ENCODE measurements at places on chromosomes 4 and X. TPM values are rescaled to one million over a fixed set of nuclear protein-coding genes. Genes with fewer than 3 reads are reported as not detected.

DNA sequence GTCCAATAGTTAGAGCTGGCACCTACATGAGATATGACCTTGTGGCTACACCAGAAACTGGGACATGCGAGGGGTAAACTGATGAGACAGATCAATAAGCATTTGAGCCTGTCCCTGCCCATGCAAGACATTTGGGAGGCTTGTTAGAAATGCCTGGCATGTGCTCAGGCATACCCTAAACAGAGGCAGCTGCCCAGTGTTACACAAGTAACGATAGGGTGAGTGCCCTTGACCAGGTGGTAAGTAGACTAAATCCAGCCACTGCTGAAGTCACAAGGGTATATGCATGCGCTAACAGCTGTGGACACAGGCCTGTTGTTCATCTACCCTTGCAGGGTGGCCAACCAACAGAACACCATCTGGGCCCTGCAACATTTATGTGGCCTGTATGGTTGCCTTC, 56.1 kb upstream of the CCDC149 start:
- H3K36me3 ChIP-seq, result no peaks in the 10 kb centered on the region
- no peak overlapping the region for H3K4me3 ChIP-seq
- H3K27me3 ChIP-seq, result no peaks in the 10 kb centered on the region
- no peaks in the 10 kb centered on the region for H3K4me1 ChIP-seq
- H3K27ac ChIP-seq, result no peak overlapping the region

DNA sequence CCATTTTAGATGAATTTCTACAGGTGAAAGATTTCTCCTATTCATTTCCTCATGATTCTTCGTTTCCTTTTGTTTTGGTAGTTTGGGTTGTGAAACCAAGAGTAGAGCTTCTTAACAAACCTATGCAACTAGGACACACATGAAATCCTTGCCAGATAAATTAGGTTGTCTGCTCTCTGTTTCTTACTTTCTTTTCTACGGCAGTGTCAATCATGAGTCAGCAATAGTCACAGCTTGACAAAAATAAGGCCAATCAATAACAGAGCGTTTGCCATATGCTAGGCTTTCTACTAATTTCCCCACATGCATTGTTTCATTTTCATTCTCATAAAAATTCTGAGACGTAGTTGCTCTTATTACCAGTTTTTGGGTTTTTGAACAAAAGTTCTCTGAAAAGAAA, 20.3 kb downstream of the CLRN2 start:
- H3K36me3 ChIP-seq, result no peaks in the 10 kb centered on the region
- no peaks in the 10 kb centered on the region for H3K27me3 ChIP-seq
- no peaks in the 10 kb centered on the region for H3K4me1 ChIP-seq
- DNase-seq, result no peak

The CSN1S1 gene
- total RNA-seq, result not detected

- no peaks in the 10 kb centered on the region for H3K27me3 ChIP-seq
- no peak overlapping the region for H3K4me3 ChIP-seq
- DNase-seq, result no peak
Observed at GRCh38 chrX:123447506-123447905, 263.4 kb downstream of the GRIA3 start.

DNA sequence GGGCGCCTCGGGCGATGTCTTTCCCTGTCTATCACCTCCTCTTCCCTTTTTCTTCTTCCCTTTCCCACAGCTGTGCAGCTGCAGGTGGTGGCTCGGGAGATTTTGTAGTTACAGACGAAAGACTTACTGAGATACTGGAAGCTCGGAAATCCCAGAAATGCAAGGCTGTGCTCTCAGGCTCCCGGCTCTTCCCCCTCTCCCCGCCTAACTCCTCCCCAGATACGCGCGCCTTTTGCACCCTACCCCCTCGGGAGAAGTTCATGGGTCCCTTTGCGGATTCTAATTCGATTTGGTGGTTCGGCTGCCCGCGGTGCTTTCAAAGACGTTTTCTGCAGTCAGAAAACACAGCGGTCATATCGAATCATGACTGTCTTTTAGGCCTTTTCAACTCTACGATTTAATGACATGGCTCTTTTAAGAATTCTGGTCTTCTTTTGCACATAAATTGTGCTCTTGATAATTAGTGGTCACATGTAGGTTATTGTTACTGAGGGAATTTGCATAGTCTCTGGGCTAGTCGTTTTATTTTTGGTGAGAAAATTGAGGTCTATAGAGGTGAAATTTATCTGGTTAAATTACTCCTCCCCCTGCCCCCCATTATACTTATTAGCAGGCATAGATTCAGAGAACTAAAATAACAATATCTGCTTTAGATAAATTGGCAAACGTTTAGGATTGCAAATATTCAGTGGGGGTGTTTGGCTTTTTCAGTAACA, 1.6 kb downstream of the SEPTIN11 start:
- peak overlapping the region; percentile 79 for H3K27ac ChIP-seq
- no peak for DNase-seq
- no peaks in the 10 kb centered on the region for H3K36me3 ChIP-seq
- peak overlapping the region; percentile 83 for H3K4me3 ChIP-seq

The TLR10 gene
- 0.05 TPM for total RNA-seq

- no peaks in the 10 kb centered on the region for H3K36me3 ChIP-seq
- H3K27me3 ChIP-seq, result no peaks in the 10 kb centered on the region
- no peaks in the 10 kb centered on the region for H3K4me1 ChIP-seq
Observed at GRCh38 chrX:52138830-52139544, 45.7 kb upstream of the MAGED4 start.

- H3K4me3 ChIP-seq, result no peak overlapping the region
- H3K4me1 ChIP-seq, result no peaks in the 10 kb centered on the region
- no peak overlapping the region for H3K27ac ChIP-seq
- H3K27me3 ChIP-seq, result no peaks in the 10 kb centered on the region
- no peak for DNase-seq
Observed at GRCh38 chrX:153582896-153583295, 16.0 kb downstream of the CCNQ start.

The CRMP1 gene
- total RNA-seq, result 0.28 TPM

GRCh38 chr4:9901257-9901656, 119.8 kb downstream of the DRD5 start:
- no peaks in the 10 kb centered on the region for H3K27me3 ChIP-seq
- no peaks in the 10 kb centered on the region for H3K36me3 ChIP-seq
- H3K4me1 ChIP-seq, result no peaks in the 10 kb centered on the region

- no peak overlapping the region for H3K4me3 ChIP-seq
- DNase-seq, result no peak
Observed at GRCh38 chr4:165788686-165789463, 84.2 kb upstream of the TLL1 start.

- H3K27me3 ChIP-seq, result no peaks in the 10 kb centered on the region
- no peak overlapping the region for H3K27ac ChIP-seq
- H3K36me3 ChIP-seq, result no peaks in the 10 kb centered on the region
- DNase-seq, result no peak
- H3K4me1 ChIP-seq, result no peaks in the 10 kb centered on the region
Observed at GRCh38 chr4:154732669-154733068, 11.1 kb upstream of the LRAT start.

DNA sequence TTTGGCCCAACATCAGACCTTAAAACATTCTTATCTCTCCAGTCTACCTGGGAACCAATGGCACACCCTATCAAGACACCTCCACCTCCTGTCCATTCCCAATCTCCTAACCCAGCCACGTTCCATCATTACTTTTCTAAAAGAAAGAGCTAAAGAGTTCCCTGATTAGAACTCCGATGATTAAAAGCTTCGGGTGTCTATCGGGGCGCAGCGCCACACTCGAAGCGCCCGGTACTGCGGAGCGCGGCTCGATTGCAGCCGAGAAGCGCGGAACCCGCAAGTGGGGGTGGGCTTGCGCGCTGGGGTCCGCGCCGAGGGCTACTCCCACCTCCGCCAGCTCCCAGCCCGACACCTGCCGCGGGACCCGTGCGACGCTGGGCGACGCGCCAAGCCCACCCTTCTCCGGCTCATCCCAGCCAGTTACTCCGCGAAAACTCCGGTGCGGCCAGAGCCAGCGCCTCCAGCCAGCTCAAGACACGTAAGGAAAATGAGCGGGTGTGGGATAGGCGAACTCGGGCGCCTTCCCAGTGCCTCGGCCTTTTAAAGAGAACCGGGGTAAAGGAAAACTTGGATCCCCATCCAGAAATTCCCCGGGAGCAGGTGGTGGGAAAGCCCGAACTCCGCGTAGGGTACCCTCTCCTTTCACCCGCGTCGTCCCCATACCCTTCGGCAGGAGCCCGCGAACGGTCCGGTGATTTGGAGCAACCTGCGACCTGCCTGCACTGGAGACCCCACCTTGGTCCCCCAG, 593 bp downstream of the NPY1R start:
- H3K4me3 ChIP-seq, result peak overlapping the region; percentile 41
- H3K4me1 ChIP-seq, result no peaks in the 10 kb centered on the region
- no peak for DNase-seq
- H3K36me3 ChIP-seq, result no peaks in the 10 kb centered on the region
- H3K27me3 ChIP-seq, result no peaks in the 10 kb centered on the region

GRCh38 chrX:116290359-116290758, 119.8 kb downstream of the AGTR2 start:
- no peak overlapping the region for H3K27ac ChIP-seq
- H3K36me3 ChIP-seq, result no peaks in the 10 kb centered on the region
- H3K4me1 ChIP-seq, result no peaks in the 10 kb centered on the region
- no peaks in the 10 kb centered on the region for H3K27me3 ChIP-seq
- no peak overlapping the region for H3K4me3 ChIP-seq

DNA sequence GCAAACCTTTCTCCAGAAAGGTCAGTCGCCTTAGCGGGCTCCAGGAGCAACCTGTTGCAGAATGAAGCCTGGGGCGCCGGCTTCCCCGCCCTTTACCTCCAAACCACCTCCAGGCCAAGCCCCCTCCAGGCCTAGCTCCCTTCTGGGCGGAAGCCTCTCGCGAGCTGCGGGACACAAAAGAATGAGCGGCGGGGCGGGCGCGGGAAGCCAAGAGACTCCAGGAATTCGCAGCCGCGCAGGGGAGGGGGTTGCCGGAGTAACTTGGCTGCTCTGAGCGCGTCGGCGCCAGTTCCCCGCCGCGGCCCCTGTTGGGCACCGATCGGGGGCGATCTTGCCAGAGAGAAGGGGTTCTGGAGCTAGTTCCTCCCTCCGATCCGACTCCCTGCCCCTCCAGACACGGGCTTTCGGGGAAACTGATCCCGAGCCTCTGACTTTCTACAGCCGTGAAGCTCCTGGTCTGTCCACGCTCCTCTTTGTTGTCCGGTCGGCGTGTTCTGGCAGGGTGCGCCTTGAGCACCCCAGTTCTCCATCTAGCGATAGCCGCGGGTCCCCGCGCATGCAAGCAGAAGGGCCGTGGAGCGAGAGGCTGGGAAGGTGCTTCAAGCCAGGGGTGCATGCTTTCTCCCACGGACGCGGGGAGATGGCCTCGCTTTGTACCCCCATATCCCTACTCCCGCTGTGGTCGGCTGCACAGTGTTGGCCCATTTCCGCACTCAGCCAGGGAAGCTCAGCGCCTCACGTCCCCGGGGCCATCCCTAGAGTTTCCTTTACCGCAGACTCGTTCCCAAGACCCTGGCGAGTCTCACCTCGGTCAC, 1.2 kb downstream of the PROM1 start:
- H3K27ac ChIP-seq, result no peak overlapping the region
- peak overlapping the region; percentile 12 for H3K4me3 ChIP-seq
- H3K4me1 ChIP-seq, result no peaks in the 10 kb centered on the region

The CXCL6 gene
- 0.33 TPM for total RNA-seq

- no peaks in the 10 kb centered on the region for H3K4me1 ChIP-seq
- H3K36me3 ChIP-seq, result no peaks in the 10 kb centered on the region
- H3K4me3 ChIP-seq, result no peak overlapping the region
- no peaks in the 10 kb centered on the region for H3K27me3 ChIP-seq
Observed at GRCh38 chrX:112851161-112851779, 10.6 kb upstream of the AMOT start.

GRCh38 chrX:67545893-67546495, 2.2 kb downstream of the AR start:
- H3K4me1 ChIP-seq, result no peaks in the 10 kb centered on the region
- peaks cover 2% of the 10 kb centered on the region for H3K27me3 ChIP-seq
- H3K4me3 ChIP-seq, result no peak overlapping the region

DNA sequence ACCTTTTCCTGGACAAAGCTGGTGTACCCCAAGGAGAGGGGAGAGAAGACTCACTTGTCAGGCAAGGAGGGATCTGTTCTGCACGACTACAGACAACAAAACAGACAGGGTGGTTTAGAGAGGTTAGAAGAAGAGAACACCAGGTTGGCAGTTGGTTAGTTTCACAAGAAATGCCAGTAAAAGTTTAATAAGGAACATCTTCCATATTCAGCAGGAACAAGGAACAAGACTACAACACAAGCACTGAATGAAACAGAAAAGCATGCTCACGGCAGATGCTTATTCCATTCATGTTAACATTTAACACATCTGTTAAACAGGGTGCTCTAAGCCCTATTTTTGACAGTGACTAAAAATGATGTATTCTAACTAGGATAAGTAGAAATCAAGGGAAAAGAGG, 158.2 kb downstream of the WDFY3 start:
- peaks cover 2% of the 10 kb centered on the region for H3K36me3 ChIP-seq
- no peak for DNase-seq
- H3K27ac ChIP-seq, result no peak overlapping the region
- H3K4me1 ChIP-seq, result no peaks in the 10 kb centered on the region

The ZMAT1 gene
- total RNA-seq, result 5.7 TPM

DNA sequence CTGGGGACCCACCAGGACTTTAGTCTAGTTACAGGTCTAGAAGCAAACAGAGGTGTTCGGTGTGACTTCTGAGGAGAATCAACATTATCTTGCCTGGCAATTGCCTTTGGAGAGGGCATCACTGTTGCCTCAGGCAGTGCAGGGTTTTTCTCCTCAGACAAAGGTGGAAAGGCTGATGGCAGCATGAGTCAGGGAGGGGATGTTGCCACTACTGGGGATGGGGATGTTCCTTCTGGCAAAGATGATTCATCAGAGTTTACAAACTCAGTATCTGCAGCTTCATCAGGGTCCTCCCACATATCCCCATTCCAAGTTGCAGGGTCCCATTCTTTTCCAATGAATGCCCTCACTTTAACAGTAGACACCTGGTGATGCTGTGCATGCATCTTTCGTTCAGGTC, 91.3 kb upstream of the GALNTL6 start:
- no peaks in the 10 kb centered on the region for H3K36me3 ChIP-seq
- no peak for DNase-seq
- H3K27me3 ChIP-seq, result no peaks in the 10 kb centered on the region
- H3K4me1 ChIP-seq, result no peaks in the 10 kb centered on the region
- H3K27ac ChIP-seq, result no peak overlapping the region

- H3K27me3 ChIP-seq, result no peaks in the 10 kb centered on the region
- H3K4me1 ChIP-seq, result no peaks in the 10 kb centered on the region
- no peak overlapping the region for H3K4me3 ChIP-seq
- no peak overlapping the region for H3K27ac ChIP-seq
Observed at GRCh38 chr4:169909479-169909878, 116.7 kb downstream of the MFAP3L start.

DNA sequence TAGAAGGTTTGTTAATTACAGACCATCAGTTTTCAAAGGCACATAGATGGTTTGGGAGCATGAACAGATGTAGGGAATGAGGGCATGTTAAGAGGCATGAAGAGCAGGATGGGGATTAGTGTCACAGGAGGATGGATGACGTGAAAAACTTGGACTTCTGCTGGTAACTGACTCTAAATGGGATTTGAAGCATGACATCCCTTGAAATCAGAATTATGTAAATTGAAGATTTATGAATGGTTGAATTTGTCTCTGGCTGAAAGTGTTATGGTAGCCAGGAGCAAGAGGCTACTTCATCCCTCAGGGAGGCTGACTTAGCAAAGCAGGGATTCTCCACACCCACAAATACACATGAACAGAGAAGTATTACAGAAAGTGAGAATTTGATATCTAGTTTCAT, 454.6 kb downstream of the MAGEB5 start:
- H3K27ac ChIP-seq, result no peak overlapping the region
- no peak overlapping the region for H3K4me3 ChIP-seq
- no peak for DNase-seq
- H3K27me3 ChIP-seq, result no peaks in the 10 kb centered on the region
- H3K36me3 ChIP-seq, result no peaks in the 10 kb centered on the region

GRCh38 chr4:37383579-37384229, 139.2 kb downstream of the NWD2 start:
- no peak overlapping the region for H3K27ac ChIP-seq
- no peaks in the 10 kb centered on the region for H3K27me3 ChIP-seq
- H3K4me1 ChIP-seq, result no peaks in the 10 kb centered on the region
- H3K36me3 ChIP-seq, result no peaks in the 10 kb centered on the region
- H3K4me3 ChIP-seq, result no peak overlapping the region

The HTATSF1 gene
- total RNA-seq, result 76.0 TPM
